Activated CD8-positive, alpha-beta memory T cell treated with anti-CD3 and anti-CD28 coated beads, Interleukin-2, amount 50 U/mL, for 48 hours (primary cell): ENCODE measurements at places on chromosomes 2 and 18.

GRCh38 chr2:24832931-24833701 lies 39.9 kb downstream of the CENPO start:
- no peak for DNase-seq

DNA sequence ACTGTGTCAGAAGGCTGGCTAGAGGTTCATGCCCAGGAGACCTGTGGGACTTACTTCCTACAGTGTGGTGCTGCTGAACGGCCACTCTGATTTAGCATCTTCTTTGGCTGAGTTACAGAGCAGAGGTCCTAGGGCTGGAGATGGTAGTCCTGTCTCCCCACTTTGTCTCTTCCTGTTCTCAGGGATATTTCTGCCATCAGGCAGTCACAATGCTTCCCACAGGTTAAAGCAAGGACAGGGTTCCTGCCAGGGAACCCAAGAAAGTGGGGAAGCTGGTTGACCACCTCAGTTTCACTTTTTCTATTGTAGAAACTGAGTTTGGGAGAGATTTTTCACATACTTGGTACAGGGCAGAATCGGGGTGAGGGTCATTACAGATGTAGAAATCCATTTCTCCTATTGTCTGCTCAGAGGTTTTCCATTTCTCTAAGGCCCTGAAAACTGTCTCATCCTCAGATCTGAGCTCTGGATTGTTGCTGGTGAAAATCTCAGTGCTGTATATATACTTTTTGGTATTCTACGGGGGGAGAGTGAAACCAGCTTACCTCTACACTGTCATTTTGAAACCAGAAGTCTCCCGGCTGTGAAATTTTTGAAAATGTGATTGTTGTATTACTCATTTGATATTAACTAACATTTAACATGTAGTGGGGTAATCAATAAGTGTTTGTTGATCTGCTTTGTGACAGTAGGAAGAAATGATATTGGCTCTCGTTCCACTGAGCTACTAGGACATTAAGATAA lies 37.0 kb upstream of the MEP1B start:
- no peak for DNase-seq

- DNase-seq, result no peak
Measured at GRCh38 chr2:125004106-125004800, 979.2 kb downstream of the CNTNAP5 start.

DNA sequence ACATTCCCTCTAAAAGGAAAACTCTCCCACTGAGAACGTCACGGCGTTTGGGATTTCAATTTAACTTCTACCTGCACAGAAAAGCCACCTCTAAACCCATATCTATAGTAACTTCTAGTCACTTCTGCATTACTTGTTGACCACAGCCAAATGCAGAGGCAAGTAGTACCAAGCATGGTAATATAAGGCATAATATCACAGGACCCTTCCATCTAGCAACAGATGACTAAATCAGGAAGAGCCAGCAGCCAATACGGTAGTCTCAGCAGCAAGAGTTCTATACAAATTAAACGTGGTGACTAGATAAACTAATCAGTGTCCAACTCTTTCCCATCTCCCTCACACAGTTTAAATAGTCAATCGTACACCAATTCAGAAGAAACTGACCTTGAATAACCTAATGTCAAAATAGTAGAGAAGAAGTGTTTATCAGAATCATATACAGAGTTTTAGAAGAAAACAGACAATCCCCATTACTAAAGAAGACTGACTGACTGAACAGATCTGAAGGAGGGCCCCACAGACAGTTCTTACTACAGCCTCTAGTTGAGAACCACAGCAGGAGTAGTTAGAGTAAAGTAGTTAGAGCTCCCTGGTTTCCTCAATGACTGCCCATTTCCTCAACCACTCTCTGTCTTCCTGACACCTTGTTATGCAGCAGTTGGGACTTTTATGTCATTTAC lies 30.0 kb downstream of the MEMO1 start:
- no peak for DNase-seq

- DNase-seq, result no peak
Measured at GRCh38 chr2:198054299-198054698, 249.9 kb downstream of the PLCL1 start.

DNA sequence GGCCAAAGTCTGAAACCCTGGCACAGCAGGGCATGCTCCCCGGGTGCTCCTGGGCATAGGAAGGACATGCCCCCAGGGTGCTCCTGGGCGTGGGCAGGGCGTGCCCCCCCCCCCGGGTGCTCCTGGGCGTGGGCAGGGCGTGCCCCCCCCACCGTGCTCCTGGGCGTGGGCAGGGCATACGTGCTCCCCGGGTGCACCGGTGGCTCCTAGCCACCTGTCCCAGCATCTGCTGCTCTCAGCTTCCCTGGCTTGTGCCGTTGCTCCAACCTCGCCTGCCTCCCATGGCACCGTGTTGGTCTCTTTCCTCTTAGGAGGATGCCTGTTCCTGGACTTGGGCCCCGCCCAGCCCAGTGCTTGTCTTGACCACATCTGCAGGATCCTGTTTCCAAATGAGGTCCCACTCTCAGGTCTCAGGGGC lies 95.6 kb upstream of the CTDP1 start:
- DNase-seq, result no peak
